CD4-positive, alpha-beta T cell treated with Interferon gamma for 1 hour (primary cell): ENCODE measurements at places on chromosomes 11 and 22.

DNA sequence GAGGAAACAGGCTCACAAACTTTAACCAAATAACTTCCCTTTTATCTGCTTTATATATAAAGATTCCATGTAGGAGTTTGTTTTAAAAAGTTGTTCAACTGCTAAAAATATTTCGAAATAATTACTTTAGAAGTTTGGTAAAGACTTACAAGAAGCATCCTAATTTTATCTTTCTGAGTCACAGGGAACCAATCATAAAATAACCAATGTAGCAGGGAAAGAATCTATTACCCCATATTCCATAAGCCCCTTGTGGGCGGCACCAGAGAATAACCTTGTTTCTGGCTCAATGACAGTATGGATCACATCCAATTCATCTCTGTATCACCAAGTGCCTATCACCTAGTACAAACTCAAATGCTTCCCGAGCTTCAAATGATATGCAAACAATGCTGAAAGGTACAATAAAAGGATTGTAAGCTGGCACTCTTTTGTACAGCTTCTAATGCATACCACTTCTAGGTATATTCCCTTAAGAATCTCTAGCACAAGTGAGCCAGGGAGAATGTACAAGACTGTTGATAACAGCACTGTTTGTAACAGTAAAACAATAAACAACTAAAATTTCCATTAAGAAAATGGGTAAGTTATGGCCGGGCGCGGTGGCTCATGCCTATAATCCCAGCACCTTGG lies 158.4 kb downstream of the ATG16L2 start:
- no peak for DNase-seq

DNA sequence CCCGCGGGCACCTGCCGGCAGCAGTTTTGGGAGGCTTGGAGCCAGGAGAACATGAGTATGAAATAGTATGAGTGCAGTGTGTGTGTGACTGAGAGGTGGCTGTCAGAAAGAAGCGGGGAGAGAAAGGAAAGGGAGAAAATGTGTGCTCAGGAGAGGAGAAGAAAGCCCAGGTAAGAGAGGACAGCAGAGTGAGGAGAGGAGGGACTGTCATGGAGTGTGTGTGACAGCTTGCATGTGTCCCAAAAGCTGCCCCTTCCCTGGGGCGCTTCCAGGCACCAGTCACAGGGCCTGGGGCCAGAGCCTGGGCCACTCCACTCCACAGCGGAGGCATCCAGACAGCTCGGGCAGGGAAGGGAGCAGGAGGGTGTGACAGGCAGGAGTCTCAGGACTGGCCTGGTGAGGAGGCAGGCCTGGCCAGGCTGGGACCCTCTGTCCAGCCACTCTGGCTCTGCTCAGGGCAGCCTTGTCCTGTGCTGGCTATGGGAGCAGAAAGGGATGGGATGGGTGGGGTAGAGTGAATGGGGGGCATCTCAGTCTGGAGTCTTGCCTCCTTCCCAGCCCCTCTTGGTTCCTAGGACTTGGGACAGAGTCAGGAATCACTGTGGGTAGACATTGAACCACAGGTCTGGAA lies 949 bp downstream of the MMP11 start:
- no peak for DNase-seq

DNA sequence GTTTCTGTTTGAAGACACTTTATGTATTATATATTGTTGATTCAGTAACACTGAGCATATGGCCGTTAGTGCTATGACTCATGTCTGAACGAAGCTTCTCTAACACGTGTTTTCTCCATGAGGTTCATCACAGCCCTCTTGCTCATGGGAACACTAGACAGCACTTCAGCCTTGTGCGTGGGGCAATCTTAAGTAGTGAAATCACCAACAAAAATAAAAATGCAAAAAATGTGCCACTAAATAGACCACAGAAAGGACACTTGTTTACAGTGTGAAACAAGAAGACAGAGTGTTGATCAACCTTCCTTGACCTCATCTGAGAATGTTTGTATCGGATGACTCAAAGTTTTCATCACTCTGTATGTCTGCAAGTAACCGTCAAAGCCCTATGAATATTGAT lies 94.5 kb downstream of the FDX1 start:
- no peak for DNase-seq

DNA sequence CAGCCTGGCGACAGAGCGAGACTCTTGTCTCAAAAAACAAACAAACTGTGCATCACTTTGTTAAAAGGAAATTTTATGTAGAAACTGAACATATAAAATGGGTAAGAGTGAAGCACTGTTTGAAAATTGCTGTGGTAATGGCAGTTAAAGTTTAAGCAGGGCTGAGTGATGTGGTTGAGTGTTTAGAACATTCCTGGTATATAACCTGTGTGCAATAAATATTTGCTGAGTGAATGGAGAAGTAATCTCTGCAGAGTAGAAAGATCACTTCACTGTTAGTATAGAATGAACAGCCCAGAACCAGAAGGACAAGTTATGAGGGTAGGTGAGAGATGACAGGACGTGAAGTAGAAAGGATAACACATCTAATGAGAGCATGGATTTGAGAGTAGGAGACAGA lies 27.3 kb downstream of the CECR2 start:
- DNase-seq = no peak

DNA sequence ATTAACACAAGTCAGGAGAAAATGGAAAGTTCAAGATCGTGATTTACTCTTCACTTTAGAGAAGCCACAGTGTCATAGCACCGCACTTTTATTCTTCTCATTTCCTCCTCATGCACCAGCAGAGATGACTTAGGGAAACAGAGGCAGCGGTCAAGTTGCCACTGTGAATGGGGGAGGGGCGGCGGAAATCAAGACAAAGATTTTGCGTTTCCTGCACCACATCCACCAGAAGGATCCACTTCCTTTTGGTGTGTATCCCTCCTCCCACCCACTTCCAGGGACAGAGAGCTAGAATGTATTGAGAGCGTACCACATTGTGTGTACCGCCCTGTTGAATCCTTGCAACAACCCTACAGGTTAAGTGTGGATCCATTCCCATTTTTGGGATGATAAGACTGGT lies 21.8 kb downstream of the TSPAN18 start:
- DNase-seq = no peak

- peak; percentile 33 for DNase-seq
Observed at GRCh38 chr11:14713496-14714244, 70.1 kb downstream of the PDE3B start.

- no peak for DNase-seq
Observed at GRCh38 chr11:68812526-68812925, 29.2 kb downstream of the CPT1A start.

DNA sequence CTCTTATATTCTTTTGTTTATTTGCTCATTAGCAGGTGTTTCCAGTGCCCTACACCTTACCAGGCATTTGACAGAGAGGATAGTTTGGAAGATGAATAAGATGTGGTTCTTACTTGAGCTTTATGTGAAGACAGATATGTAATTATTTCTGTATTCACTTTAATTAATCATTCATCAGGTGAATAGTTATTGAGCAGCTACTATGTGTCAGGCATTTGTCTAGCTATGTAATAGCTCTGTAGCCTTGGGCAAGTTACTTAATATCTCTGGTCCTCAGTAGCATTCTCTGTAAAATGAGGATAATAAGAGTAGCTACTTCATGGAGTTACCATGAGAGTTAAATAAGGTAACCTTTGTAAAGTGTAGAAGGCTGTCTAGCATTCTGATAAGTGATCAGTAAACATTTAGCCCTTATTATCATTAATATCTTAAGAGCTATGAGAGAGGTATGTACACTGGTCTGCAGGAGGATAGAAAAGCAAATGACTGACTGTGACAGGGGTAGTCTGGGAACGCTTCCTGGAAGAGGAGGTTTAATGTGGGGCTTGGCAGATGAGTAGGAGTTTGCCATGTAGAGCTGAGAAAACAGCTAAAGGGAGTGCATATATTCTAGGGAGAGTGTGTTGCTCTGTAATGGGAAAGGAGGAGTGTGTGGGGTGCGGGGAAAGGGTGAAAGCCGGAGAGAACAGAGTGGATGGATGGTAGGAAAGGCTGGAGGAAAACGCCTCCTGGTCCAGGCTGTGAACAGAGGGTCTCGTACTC lies 56.1 kb downstream of the MICAL2 start:
- DNase-seq = no peak

GRCh38 chr11:19735157-19735908 lies 22.7 kb downstream of the NAV2 start:
- DNase-seq = no peak

- peak; percentile 56 for DNase-seq
Observed at GRCh38 chr11:1772270-1773130, 8.8 kb upstream of the CTSD start.
